Neuronal stem cell (in vitro differentiated cells): ENCODE measurements at places on chromosomes 3 and 15.
A peak's percentile ranks its signal among the peaks of the same experiment; 100 is the strongest.

GRCh38 chr3:98710067-98710659, 53.0 kb upstream of the ST3GAL6 start:
- H3K4me1 ChIP-seq: no peaks in the 10 kb centered on the region
- no peaks in the 10 kb centered on the region for H3K36me3 ChIP-seq
- H3K27ac ChIP-seq: no peak overlapping the region
- no peak overlapping the region for H3K4me3 ChIP-seq

DNA sequence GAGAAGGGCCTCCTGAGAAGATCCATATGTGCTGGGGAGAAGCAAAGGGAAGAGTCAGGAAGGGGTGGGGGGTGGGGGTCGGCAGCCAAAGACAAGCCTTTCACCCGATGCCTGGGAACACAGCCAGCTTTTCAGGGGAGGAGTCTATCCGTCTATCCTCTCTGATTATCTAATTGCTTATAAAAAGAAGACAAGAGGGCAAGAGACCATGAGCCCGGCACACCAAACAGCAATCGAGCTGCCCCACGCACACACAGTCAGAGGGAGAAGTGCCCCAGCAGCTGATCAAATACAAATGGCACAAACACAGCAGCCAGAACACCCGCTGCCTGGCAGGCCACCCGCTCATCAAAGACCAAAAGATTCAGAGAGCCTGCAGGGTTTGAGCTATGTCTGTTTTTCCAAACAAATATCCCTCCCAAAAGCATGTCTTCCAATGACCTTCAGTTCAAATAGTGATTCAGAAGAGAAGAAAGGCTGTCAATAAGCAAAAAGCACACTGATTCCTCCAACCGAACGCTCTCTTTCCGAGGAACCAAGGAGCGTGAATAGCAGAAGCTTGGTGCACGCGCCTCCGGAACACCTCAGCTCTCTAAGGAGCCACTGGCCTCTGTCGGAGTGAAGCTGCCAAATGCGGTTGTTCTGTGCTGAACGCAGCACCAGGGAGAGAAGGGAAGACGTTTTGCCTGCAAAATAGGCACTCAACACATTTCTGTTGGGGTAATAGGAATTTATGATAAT, 419.2 kb downstream of the OCA2 start:
- no peaks in the 10 kb centered on the region for H3K36me3 ChIP-seq
- no peak overlapping the region for H3K4me3 ChIP-seq
- no peaks in the 10 kb centered on the region for H3K4me1 ChIP-seq
- H3K27me3 ChIP-seq: no peaks in the 10 kb centered on the region
- H3K27ac ChIP-seq: no peak overlapping the region

DNA sequence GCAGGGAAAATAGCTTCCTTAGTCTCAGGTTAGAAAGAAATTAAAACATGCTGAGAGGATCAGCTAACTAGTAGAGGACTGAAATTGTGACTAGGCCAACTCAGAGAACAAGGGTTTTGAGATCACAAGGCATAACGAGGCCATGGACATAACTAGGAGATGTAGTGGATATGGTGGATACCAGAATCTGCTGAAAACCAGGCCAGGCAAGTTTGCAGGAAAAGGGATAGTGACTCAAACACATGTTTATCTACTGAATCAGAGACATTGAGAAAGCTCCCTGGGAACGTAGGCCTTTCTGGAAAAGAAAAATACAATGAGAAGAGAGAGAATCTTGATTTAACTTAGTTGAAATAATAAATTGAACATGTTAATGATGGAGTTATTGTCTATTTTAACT, 326.5 kb upstream of the GBE1 start:
- no peak for DNase-seq
- peaks cover 6% of the 10 kb centered on the region for H3K4me1 ChIP-seq
- H3K36me3 ChIP-seq: no peaks in the 10 kb centered on the region
- H3K27me3 ChIP-seq: no peaks in the 10 kb centered on the region
- H3K27ac ChIP-seq: no peak overlapping the region
- no peak overlapping the region for H3K4me3 ChIP-seq

DNA sequence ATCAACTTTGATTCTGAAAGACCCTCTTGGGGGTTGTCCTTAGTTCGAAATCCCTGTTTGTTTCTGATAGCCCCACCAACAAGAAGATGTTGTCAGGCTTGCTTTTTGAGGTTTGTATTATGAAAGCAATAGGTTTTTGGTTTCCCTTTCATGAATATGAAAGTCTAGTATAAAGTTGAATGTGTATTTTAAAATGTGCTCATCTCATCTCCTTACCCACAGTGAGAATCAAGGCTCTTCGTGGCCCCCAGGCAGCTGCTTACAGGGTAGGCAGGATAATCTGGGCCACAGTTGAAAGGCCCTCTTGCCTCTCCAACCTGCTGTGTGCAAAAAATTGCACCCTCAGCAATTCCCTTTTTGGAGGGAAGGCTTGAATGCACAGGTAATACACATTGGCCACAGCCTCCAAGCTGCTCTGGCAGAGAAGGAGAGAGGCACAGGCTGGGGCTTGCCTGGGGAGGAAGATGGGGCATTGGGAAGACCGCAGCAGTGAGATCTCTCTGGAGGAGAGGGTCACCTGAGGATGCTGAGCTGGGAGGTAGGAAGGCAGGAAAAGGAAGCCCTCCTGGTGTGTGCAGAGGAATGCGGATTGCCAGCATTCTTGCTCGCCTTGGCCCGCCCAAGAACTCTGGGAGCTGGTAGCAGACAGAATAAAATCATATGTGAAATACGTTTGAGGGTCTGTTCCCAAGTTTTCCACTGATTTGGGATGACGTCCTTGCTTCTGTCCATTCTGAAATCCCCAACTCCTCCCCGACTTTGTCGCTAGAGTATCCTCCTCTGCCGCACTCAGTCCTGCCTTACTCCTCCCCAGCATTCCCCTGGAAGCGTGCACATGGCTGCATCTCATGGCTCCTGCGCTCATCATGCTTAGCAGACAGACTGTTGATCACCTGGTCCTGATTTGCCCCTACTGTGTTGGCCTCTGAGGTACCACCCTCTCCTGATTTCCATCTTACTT, 196.4 kb downstream of the RPLP1 start:
- H3K27ac ChIP-seq: no peak overlapping the region
- H3K4me3 ChIP-seq: no peak overlapping the region
- H3K36me3 ChIP-seq: no peaks in the 10 kb centered on the region
- H3K4me1 ChIP-seq: peaks cover 16% of the 10 kb centered on the region
- peaks cover 3% of the 10 kb centered on the region for H3K27me3 ChIP-seq
- DNase-seq: no peak

DNA sequence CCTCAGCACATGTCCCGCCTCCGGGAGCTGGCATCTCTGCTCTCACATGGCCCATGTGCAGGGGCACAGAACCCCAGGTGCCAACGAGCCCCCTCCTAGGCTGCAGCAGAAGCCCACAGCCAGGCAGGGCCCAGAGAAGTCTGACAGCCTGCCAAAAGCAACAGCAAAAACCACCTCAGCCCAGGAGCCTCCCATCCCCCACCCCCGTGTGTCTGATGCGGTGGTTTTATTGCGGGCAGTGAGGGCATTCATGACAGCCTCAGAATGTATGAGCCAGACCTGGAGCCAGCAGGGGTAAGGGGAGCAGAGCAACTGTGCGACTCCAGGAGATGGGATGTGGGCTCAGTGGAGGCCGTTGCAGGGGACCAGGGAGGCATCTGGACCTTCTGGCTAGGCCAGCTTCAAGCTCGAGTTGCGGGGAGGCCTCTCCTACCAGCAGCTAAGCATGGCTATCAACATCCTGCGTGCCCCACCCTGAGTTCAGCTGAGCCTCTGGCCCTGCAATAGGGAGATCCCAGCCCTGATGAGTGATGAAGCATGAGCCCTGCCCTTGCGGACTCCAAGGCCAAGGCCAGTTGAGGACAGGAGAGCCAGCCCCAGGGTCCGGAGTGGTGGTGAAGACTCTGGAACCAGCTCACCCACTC, 52.5 kb downstream of the CYP11A1 start:
- H3K4me1 ChIP-seq: peaks cover 29% of the 10 kb centered on the region
- H3K36me3 ChIP-seq: no peaks in the 10 kb centered on the region
- no peaks in the 10 kb centered on the region for H3K27me3 ChIP-seq
- no peak for DNase-seq
- H3K27ac ChIP-seq: no peak overlapping the region

- H3K4me3 ChIP-seq: peak overlapping the region; percentile 96
Measured at GRCh38 chr3:57557085-57557537, 1.0 kb downstream of the PDE12 start.

- no peak overlapping the region for H3K27ac ChIP-seq
- peak; percentile 52 for DNase-seq
- no peaks in the 10 kb centered on the region for H3K27me3 ChIP-seq
- no peaks in the 10 kb centered on the region for H3K36me3 ChIP-seq
- H3K4me3 ChIP-seq: no peak overlapping the region
Measured at GRCh38 chr3:59442046-59442445, 392.2 kb upstream of the CFAP20DC start.

DNA sequence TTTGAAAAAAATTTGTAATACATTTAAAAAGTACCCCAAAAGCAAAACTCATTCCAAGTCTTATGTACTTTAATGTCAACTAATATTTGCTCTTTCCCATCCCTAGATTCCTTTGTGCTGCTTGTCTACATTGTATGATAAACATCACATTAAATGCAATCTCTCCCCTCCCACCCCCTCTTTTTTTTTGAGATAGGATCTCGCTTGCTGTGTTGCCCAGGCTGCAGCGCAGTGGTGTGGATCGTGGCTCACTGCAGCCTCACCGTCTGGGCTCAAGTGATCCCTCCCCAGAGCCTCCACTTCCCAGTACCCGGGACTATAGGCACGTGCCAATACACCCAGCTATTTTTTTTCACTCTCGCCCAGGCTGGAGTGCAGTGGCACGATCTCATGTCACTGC, 12.6 kb downstream of the MAP2K1 start:
- no peaks in the 10 kb centered on the region for H3K27me3 ChIP-seq
- H3K4me3 ChIP-seq: no peak overlapping the region
- DNase-seq: no peak
- no peaks in the 10 kb centered on the region for H3K36me3 ChIP-seq
- no peak overlapping the region for H3K27ac ChIP-seq

GRCh38 chr3:13607821-13608597, 59.1 kb downstream of the FBLN2 start:
- no peak overlapping the region for H3K4me3 ChIP-seq
- no peaks in the 10 kb centered on the region for H3K36me3 ChIP-seq
- H3K27ac ChIP-seq: no peak overlapping the region
- no peaks in the 10 kb centered on the region for H3K27me3 ChIP-seq
- DNase-seq: no peak

DNA sequence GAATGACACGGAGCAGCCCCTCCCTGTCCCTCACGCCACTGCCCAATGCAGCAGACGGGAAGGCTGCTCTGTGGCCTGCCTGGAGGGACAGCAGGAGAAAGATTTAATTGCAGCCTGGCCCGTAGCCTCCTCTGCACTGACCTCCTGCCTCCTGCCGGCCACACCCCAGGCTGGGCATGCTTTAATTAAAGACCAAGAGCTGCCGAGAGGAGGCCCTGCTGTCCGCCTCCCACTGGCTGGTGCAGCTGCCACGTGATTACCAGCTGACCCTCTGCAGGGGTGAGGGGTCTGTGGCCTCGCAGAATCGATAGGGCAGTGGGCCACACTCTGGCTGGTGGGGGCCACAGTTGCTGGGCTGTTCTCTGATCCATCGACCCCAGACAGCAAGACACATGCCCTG, 100.2 kb upstream of the PRR23E start:
- no peaks in the 10 kb centered on the region for H3K27me3 ChIP-seq
- H3K4me1 ChIP-seq: no peaks in the 10 kb centered on the region
- H3K36me3 ChIP-seq: no peaks in the 10 kb centered on the region
- DNase-seq: no peak

GRCh38 chr3:168648321-168648720, 552.6 kb upstream of the GOLIM4 start:
- no peak overlapping the region for H3K27ac ChIP-seq
- no peaks in the 10 kb centered on the region for H3K27me3 ChIP-seq
- H3K36me3 ChIP-seq: no peaks in the 10 kb centered on the region

DNA sequence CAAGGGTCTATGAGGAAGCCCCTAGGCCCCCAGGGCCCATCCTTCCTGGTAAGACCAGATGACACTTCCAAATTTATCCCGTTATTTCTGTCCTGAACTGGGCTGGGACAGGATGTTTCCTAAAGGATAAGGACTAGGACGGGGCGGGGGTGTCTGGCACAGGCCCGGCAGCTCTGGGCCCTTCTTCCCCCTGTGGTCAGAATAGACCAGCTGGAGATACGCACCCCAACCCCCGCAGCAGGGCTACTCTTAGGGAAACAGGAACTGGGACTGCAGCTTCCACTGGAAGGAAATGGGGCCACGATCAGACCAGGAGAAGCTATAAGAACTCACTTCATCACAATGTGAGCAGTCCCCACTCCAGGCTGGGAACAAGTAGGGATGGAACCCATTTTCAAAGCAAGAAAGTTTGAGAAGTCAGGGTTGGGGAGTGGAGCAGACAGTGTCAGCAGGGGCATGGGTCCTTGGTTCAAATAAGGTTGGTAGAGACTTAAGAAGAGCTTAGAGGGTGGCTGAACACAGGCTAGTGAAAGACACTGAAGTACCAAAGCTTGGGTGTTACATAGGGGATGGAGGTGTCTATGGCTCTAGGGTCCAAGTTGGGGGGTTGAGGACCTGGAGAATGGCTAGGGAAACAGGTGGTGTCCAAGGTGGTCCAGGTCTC, 1.1 kb downstream of the NCKIPSD start:
- H3K27ac ChIP-seq: no peak overlapping the region
- H3K36me3 ChIP-seq: peaks cover 52% of the 10 kb centered on the region
- no peaks in the 10 kb centered on the region for H3K27me3 ChIP-seq
- DNase-seq: no peak
- peak overlapping the region; percentile 49 for H3K4me3 ChIP-seq

DNA sequence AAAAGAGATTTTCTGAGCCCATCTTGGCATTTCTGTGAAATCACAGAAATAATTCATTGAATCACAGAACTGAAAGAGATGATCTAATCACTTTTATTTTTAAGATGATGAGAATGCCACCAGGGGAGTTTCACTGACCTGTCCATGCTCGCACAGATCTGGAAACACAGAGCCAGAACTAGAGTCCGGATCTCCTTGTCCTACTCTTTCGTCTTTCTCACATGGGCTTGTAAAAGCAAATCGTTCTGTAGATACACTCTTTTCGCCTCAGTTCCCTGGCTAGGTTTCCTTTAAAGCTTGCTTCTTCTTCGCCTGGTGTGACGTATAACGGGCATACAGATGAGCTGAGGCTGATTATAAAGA, 122.5 kb upstream of the SPRED1 start:
- no peak for DNase-seq
- no peaks in the 10 kb centered on the region for H3K27me3 ChIP-seq
- H3K4me1 ChIP-seq: peaks cover 10% of the 10 kb centered on the region
- peak overlapping the region; percentile 81 for H3K27ac ChIP-seq
- H3K36me3 ChIP-seq: no peaks in the 10 kb centered on the region

- no peak overlapping the region for H3K27ac ChIP-seq
- no peaks in the 10 kb centered on the region for H3K4me1 ChIP-seq
- H3K4me3 ChIP-seq: no peak overlapping the region
- no peaks in the 10 kb centered on the region for H3K36me3 ChIP-seq
- no peaks in the 10 kb centered on the region for H3K27me3 ChIP-seq
Measured at GRCh38 chr3:126867190-126867862, 115.6 kb upstream of the PLXNA1 start.
